ENCODE measurements at places on chromosomes 2 and 18. TPM values are rescaled to one million over a fixed set of nuclear protein-coding genes. Genes with fewer than 3 reads are reported as not detected.

DNA sequence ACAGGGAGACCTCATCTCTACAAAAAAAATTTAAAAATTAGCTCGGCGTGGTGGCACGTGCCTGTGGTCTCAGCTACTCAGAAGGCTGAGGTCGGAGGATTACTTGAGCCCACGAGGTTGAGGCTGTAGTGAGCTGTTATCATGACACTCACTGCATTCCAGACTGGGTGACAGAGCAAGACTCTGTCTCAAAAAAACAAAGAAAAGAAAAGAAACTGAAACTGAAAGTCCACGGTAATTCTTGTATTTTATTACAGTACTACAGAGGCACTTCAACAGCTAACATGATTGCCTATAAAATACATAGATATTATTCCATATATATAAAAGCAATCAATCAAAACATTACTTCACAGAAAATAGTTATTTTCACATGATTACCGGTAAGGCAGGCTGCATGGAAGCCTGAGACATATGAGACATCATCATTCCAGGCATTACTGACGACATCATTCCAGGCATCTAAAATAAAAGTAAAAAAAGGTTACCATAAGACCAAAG is 23.1 kb downstream of the PRPF40A start:
- DNase-seq = no peak

DNA sequence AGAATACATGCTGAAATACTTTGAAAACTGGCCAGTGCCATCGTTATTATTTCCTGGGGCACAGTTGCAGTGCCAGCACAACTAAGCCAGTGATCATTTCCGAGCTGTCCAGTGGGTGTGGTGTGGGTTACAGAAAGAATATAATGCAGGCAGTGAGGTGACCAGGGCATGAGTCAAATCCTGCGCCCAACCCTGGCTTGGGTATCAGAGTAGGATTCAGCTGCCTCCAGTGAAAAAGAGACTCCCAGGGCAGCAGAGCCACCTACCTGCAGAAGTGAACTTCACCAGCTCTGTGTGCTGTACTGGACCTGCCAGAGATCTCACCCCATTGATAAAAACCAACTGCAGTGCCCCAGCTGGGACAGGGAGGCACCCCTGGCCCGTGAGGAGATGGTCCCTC is 18.0 kb downstream of the SLC9A2 start:
- DNase-seq = no peak

- no peak for DNase-seq
Observed at GRCh38 chr2:166388481-166389070, 12.8 kb upstream of the SCN9A start.

- no peak for DNase-seq
Observed at GRCh38 chr18:35424356-35424755, 47.2 kb upstream of the ZNF396 start.

DNA sequence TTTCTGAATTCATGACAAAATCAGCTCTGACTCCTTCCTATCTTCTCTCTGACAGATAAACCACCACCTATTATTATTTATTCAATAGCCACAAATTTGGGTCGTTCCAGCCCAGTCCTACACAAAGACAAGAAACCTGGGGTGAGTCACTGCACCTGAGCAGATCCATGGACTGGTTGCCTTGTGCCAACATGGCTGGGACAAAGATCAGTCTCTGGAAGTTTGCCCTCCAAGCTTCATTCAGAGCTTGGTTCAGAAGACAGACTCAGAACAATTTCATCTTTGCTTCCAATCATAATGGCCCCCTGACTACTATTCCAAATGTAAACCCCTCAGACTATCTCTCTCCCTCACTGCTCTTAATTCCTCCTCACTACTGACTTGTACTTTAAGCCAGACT is 9.6 kb upstream of the EXOC6B start:
- no peak for DNase-seq

GRCh38 chr2:105134081-105134480 is 96.2 kb downstream of the MRPS9 start:
- DNase-seq = no peak

DNA sequence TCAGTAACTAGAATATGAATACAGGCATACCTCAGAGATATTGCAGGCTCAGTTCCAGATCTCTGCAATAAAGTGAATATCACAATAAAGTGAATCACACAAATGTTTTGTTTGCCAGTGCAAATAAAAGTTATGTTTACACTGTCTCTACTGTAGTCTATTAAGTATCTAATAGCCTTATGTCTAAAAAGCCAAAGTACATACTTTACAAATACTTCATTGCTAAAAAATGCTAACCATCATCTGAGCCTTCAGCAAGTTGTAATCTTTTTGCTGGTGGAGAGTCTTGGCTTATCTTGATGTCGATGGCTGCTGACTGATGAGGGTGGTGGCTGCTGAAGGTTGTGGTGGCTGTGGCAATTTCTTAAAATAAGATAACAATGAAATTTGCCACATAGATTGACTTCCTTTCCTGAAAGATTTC is 159.4 kb downstream of the MYO1B start:
- DNase-seq = no peak

- no peak for DNase-seq
Observed at GRCh38 chr18:57337890-57338289, 14.5 kb upstream of the ST8SIA3 start.

- no peak for DNase-seq
Observed at GRCh38 chr2:19474128-19474527, 115.7 kb upstream of the OSR1 start.

DNA sequence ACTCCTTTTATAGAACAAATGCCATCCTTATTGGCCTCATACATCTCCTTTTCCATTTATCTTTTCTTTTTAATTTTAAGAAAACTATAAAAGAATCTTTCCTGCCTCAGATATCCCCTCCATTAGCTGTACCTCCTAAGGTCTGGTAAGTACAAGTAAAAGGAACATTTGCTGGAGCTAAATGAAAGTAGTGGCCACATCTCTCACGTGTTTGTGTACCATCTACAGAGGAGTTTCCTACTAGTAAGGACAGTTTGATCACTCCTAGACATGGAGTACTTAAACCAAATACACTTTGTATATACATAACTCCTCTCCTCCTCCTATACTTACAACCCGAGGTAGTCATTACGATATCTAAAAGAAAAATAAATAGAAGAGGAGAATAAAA is 504.8 kb downstream of the LRRTM4 start:
- no peak for DNase-seq

GRCh38 chr2:74387346-74387745 is 7.2 kb upstream of the DCTN1 start:
- DNase-seq = no peak

- DNase-seq = peak; percentile 27
Observed at GRCh38 chr2:64391940-64392339, 62.0 kb upstream of the LGALSL start.

XDH gene
- total RNA-seq = 0.78 TPM

NOSTRIN gene
- not detected for total RNA-seq

STPG4 gene
- 0.37 TPM for total RNA-seq

Measured in osteocyte (in vitro differentiated cells).